ENCODE measurements at places on chromosomes 3 and 15. TPM values are rescaled to one million over a fixed set of nuclear protein-coding genes. Genes with fewer than 3 reads are reported as not detected.

The ROPN1 gene
- not detected for total RNA-seq

The SPESP1 gene
- 1.0 TPM for total RNA-seq

The HTR3E gene
- not detected for total RNA-seq

The SLC33A1 gene
- 37.3 TPM for total RNA-seq

The ECT2 gene
- total RNA-seq, result 19.5 TPM

The ADGRG7 gene
- not detected for total RNA-seq

The GABRR3 gene
- 0.09 TPM for total RNA-seq

The ERC2 gene
- 1.2 TPM for total RNA-seq

The GNB4 gene
- 56.2 TPM for total RNA-seq

The PTX3 gene
- total RNA-seq, result 45.8 TPM

The P2RY13 gene
- total RNA-seq, result 5.7 TPM

The ZDHHC3 gene
- 93.9 TPM for total RNA-seq

The MASP1 gene
- 0.71 TPM for total RNA-seq

The CD200 gene
- 21.6 TPM for total RNA-seq

The STXBP5L gene
- total RNA-seq, result not detected

- DNase-seq, result no peak
These were observed 70.0 kb upstream of the HEG1 start for GRCh38 chr3:125125821-125126245.

DNA sequence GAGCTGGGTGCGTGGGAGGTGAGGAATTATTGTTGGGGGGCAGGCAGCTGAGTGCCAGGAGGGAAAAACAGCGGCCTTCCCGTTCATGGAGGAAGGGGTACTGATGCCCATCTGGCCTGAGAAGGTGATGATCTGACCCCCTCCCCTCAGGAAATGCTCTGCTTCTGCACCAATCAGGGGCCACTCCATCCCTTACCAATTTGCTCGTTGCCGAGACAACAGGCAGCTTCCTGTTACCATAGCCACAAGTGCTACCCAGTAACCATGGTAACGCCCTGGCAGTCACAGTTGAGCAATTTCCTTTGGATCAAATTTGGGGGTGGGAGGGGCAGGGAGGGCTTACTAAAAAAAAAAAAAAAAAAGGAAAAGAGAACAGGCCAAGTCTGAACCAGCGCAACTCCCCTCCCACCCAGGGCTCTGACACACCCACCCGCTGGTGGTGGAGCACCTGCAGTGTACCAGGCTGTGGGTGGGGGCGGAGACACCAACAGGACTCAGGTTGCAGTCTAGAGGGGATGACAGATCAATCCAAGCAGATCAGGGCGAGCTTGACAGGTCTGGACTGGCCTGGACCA, 13.7 kb downstream of the CELF6 start:
- peak; percentile 41 for DNase-seq

DNA sequence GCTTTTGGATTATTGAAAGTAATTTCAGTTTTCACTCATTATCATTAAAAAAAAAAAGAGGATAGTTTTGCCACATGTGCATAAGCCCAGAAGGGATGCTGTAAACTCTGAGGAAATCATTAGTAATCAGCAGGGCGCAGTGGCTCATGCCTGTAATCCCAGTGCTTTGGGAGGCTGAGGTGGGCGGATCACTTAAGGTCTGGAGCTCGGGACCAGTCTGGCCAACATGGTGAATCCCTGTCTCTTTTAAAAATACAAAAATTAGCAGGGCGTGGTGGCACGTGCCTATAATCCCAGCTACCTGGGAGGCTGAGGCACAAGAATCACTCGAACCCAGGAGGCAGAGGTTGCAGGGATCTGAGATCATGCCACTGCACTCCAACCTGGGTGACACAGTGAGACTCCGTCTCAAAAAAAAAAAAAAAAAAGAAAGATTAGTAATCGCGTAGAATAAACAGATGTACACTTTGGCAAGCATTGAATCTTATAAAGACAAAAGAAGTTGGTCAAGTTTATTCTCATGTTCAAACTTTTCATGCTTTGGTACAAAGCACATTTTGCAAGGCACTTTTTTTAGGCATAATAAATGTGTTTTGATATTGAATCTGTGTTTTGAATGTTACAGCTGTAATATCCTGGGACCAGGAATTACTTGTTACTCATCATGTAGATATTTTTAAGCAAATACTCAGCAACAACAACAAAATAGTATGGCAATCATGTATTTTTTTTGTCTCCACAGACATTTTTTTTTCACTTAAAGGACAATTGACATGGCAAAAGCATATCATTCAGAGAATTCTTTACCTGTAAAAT, 93.2 kb upstream of the AGTR1 start:
- no peak for DNase-seq

DNA sequence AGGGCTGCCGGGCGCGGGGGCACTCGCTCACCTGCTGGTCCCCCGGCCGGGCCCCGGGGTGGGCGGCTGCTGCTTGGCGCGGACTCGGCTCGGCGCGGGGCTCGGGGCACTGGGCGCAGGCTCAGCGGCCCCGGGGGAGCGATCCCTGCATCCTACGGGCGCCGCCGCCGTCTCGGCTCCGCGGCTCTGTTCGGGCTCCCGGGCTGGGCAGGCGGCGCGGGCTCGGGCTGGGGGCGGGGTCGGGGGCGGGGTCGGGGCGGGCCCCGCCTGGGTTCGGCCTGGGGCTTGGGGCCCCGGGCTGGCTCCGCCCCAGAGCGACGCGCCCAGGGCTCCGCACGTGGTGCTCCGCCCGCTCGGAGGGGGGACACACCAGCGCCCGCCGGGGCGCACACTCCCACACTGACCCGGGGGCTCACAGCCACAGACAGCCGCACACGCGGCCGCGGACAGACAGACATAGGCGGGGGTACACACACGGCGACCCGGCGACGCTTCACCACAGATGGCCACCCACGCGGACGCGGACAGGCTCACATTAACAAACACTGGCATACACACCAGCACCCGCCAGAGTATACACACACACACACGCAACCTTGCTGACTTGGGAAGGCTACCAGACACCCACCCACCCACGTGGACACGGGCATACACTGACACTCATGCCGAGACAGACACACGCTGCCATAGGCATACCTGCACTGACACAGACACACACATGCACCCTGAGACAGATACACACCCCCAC, at the start of gene SCN5A:
Gene SCN5A (minus strand): TSS at position 188 of the 748 bp plus-strand sequence. CDS start 16,380 bp downstream, outside the sequence.
- DNase-seq, result peak; percentile 80

DNA sequence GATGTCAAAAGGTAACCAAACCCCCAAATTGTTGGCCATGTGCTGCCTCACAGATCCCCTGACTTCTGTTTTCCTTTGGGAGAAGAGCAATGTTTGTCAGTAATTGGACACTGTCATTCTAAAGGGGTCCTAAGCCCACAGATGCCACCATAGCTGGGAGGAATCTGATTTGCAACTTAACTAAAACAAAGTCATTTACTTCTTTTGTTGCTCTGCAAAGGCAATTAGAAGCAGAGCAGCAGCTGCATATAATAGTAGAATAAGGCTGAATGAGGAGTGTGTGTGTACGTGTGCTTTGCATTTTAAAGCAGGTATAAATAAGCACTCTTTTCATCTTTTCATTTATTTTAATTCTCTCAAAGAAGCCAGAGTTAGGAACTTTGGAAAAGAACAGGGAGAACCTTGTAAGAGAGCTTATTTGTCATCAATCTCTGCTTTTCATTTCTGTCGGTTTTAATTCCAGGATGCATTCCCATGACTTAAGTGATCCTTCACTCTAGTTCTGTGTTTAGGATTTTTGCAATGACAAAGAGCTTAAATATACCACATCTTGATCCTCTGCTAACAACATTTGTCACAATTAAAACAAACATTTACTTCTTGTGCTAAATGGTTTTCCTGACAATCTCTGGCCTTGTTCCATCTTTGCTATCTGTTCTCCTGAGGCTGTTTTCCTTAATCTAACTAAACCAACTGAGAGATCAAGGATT, 530.2 kb upstream of the CBLB start:
- no peak for DNase-seq

DNA sequence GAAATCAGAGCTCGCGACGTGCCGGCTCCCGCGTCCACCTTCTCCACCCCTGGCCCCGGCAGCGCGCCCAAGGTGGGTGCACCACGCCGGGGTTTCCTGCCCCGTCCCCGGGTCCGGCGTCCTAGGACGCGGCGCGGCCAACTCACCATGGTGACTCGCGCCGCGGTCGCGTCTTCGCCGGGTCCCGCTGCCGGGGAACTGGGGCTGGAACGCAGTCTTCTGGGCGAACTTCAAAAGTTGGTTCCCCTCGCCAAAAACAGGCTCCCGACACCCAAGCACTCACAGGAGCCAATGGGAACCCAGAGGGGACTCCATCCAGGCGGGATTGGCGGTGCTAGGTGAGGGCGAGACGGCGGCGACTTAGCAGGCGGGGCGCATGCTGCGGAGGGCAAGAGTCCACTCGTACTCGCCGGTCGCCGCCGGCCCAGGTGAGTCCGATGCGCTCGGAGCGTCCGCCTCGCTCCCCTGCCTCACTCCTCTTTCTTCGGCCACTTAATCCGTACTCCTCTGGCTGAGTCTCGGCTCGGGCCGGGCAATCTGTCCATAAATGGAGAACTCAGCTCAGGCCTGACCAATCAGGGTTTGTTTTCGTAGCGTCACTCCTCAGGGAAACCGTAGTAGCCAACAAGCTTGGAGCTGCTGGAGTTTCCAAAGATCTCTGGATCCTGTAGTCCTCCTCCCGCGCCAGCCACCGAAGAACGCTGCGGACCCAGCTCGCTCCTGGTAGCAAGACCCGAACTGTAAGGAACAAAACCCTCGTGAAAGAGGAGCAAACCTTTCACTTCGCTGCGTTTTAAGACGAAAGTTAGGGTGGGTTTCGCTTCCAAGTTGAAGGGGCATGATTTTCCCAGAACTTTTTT, at the start of gene MYO1E:
Gene MYO1E (minus strand): TSS at position 520 of the 860 bp plus-strand sequence. CDS start 371 bp downstream, at position 149.
- peak; percentile 93 for DNase-seq

GRCh38 chr15:94456226-94456625, 224.9 kb downstream of the MCTP2 start:
- DNase-seq, result no peak

- no peak for DNase-seq
These were observed 10.5 kb downstream of the SLC6A6 start for GRCh38 chr3:14412831-14413380.

- no peak for DNase-seq
These were observed 52.2 kb downstream of the SEMA5B start for GRCh38 chr3:122975163-122975923.

DNA sequence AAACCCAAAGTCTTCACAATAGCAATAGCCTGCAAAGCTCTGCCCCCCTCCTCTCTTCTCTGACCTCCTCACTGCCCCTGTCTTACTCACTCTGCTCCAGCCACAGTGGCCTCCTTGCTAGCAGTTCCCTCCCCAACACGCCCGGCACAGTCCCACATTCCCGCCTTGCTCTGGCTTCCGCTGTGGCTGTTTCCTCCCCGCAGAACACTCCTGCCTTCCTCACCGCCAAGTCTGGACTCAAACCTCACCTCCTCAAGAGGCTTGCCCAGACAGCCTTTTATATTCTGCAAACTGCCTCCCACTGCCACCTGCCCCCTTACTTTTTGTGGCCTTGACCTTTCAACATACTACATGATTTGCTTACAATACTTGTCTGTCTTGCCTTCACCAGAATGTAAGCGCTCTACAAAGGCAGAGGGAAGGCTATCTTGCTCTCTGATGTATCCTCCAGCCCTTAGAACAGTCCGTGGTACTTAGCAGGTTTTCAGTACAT, 406 bp upstream of the MPI start:
- DNase-seq, result peak; percentile 66

GRCh38 chr3:57386307-57386706, 93.8 kb upstream of the ASB14 start:
- DNase-seq, result no peak

DNA sequence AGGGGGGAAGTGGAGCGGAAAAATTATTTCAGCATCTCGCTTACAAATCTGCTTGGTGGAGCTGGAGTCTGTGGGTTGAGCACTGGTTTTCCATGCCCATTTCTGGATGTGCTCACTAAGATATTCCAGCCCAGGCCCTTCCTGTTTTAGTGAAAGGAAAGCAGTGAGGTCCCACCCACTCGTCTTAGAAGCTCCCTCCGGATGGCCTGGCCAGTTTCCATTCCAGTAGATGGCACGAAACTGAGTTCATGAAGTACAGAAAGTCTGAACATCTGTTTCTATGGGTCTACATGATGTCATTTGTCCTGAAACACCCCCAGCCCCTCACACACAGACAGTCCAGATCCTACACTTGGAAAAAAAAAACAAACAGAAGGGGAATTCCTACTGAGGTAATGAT, 31.9 kb upstream of the THSD4 start:
- no peak for DNase-seq

GRCh38 chr3:171306631-171307030, 153.6 kb downstream of the TNIK start:
- peak; percentile 66 for DNase-seq

GRCh38 chr3:120196333-120196732, 88.7 kb downstream of the GPR156 start:
- DNase-seq, result no peak

GRCh38 chr3:169694117-169694516, 30.6 kb upstream of the MECOM start:
- peak; percentile 11 for DNase-seq

- peak; percentile 68 for DNase-seq
These were observed 305.9 kb upstream of the RORA start for GRCh38 chr15:61534986-61535385.

DNA sequence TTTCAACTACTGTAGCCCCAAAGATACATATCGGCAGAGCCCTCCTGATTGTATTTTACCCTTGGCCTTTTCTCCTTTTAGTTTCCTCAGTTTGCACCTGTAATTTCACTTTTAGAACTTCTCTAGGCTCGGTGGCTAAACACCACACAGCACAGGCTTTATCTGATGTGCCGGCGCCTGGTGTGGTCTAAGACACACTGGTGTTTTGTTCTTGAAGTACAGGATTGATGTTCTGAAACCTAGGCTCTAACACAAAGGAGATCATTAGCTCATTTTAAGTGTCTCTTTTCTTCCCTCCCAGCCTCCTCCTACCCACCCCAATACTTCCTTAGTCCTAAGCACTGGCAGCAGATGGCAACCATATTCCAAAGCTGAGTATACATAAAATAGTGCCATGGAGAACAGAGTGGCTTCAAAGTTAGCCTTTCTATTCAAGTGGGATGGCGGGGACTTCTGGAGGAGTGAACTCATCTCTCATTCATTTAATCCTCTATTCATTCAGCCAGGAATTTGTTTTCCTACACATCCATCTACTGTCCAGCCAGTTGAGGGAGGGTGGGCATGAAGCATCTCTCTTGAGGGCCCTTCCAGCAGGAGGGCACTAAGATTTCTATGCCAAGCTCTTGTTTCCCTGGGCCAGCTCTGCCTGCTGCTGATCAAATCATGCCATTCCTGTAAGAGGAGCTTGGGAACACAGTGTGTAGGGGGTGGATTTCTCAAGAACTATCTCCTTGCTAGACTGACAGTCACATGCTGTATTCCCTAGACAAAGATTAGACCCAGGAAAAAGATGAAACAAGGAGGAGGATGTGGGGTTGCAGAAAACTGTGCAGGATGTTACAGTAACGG, 71.2 kb downstream of the TIGIT start:
- DNase-seq, result no peak

GRCh38 chr3:128537091-128537703, 44.2 kb upstream of the GATA2 start:
- DNase-seq, result no peak

GRCh38 chr15:57301307-57301706, 75.0 kb upstream of the CGNL1 start:
- no peak for DNase-seq

DNA sequence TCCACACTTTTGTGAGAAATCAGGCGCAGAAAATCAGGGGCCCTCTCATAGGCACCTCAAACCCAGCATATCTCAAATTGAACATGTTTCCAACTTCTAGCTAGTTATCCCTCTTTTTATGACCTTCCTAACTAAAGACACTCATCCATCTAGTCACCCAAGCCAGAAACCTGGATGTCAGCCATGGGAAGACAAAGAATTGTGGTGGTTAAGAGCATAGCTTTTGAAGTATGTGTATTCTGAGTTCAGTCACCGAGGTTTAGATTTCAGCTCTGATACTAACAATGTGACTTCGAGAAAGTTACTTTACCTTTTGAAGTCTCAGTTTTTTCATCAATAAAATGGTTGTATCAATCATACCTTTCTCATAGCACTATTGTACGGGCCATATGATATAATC, 495.5 kb downstream of the NLGN1 start:
- no peak for DNase-seq

All from lung (tissue), 17 donors.